Activated naive CD4-positive, alpha-beta T cell treated with anti-CD3 and anti-CD28 coated beads for 36 hours (primary cell): ENCODE measurements at places on chromosomes 1 and 21. TPM values are rescaled to one million over a fixed set of nuclear protein-coding genes. Genes with fewer than 3 reads are reported as not detected.

MPZ gene
- total RNA-seq = 5.9 TPM

HSF2BP gene
- 2.1 TPM for total RNA-seq

CAMK1G gene
- total RNA-seq = 2.8 TPM

GRCh38 chr1:203028067-203028783 lies 1.9 kb downstream of the PPFIA4 start:
- DNase-seq = no peak

GRCh38 chr1:42399315-42400100 lies 18.9 kb downstream of the RIMKLA start:
- no peak for DNase-seq
